T-helper 17 cell (primary cell): ENCODE measurements at places on chromosomes 7 and 10. TPM values are rescaled to one million over a fixed set of nuclear protein-coding genes. Genes with fewer than 3 reads are reported as not detected.
A peak's percentile ranks its signal among the peaks of the same experiment; 100 is the strongest.

GRCh38 chr7:114843102-114843501 lies 78.8 kb upstream of the MDFIC start:
- no peaks in the 10 kb centered on the region for H3K36me3 ChIP-seq
- no peak for DNase-seq
- H3K27ac ChIP-seq: no peak overlapping the region
- no peak overlapping the region for H3K4me3 ChIP-seq

DNA sequence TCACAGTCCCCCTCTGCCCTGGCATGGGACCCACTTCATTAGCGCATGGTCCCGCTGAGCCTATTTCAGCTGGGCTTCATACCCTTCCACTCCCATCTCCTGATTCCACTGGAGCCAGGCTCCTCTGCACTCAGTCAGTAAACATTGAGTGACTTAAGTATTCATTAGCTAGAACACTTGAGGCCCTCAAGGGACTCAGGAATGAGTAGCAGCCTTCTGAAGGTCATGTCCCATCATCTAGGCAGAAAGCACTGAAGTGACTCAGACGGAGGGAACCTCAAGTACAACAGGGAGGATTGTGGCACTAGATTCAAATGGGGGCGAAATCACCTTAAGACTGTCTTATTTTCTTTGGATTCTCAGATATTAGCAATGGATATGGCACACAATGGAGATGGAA lies 186.6 kb upstream of the INHBA start:
- peaks cover 2% of the 10 kb centered on the region for H3K36me3 ChIP-seq
- H3K4me3 ChIP-seq: no peak overlapping the region
- DNase-seq: no peak

GRCh38 chr7:98569691-98570337 lies 47.3 kb upstream of the NPTX2 start:
- no peaks in the 10 kb centered on the region for H3K36me3 ChIP-seq
- no peaks in the 10 kb centered on the region for H3K27me3 ChIP-seq
- no peak overlapping the region for H3K4me3 ChIP-seq
- no peak overlapping the region for H3K27ac ChIP-seq

GRCh38 chr7:99642027-99642426 lies 25.3 kb downstream of the ZSCAN25 start:
- no peak overlapping the region for H3K27ac ChIP-seq
- no peaks in the 10 kb centered on the region for H3K27me3 ChIP-seq
- DNase-seq: no peak

GRCh38 chr10:28293236-28294168 lies 9.4 kb downstream of the MPP7 start:
- no peaks in the 10 kb centered on the region for H3K27me3 ChIP-seq
- peaks cover 14% of the 10 kb centered on the region for H3K36me3 ChIP-seq
- H3K4me1 ChIP-seq: peaks cover 32% of the 10 kb centered on the region
- no peak overlapping the region for H3K4me3 ChIP-seq

DNA sequence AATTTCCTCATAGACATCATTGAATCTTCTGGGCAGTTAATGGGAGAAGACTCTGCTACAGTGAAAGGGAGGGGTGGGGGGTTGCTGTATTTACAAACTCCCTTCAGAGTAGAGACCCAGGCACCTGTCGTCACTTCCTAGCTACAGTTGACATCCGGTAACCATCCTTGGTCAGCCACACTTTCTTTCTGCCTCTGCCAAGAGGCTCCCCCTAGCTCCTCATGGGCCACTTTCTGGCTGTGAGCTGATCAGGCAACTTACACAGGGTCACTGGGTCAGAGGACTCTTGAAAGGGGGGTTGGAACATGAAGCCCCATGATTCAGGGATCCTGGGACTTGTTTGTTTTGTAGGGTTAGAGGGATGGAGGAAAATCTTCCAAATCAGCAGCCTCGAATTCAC lies 1.2 kb downstream of the TECPR1 start:
- DNase-seq: peak; percentile 22
- H3K27me3 ChIP-seq: no peaks in the 10 kb centered on the region
- H3K27ac ChIP-seq: peak overlapping the region; percentile 94
- peak overlapping the region; percentile 93 for H3K4me3 ChIP-seq
- H3K36me3 ChIP-seq: no peaks in the 10 kb centered on the region

GRCh38 chr10:78712147-78712546 lies 356.6 kb upstream of the ZMIZ1 start:
- no peak overlapping the region for H3K27ac ChIP-seq
- no peak overlapping the region for H3K4me3 ChIP-seq
- no peaks in the 10 kb centered on the region for H3K36me3 ChIP-seq
- H3K27me3 ChIP-seq: peaks cover 24% of the 10 kb centered on the region
- no peak for DNase-seq

- DNase-seq: no peak
- peaks cover 2% of the 10 kb centered on the region for H3K36me3 ChIP-seq
- H3K27ac ChIP-seq: no peak overlapping the region
Measured at GRCh38 chr10:13450069-13450468, 78.7 kb downstream of the BEND7 start.

GRCh38 chr7:151661587-151661986 lies 141.9 kb upstream of the RHEB start:
- no peaks in the 10 kb centered on the region for H3K36me3 ChIP-seq
- no peaks in the 10 kb centered on the region for H3K27me3 ChIP-seq
- H3K27ac ChIP-seq: no peak overlapping the region
- no peak overlapping the region for H3K4me3 ChIP-seq
- no peak for DNase-seq
- peaks cover 7% of the 10 kb centered on the region for H3K4me1 ChIP-seq

DNA sequence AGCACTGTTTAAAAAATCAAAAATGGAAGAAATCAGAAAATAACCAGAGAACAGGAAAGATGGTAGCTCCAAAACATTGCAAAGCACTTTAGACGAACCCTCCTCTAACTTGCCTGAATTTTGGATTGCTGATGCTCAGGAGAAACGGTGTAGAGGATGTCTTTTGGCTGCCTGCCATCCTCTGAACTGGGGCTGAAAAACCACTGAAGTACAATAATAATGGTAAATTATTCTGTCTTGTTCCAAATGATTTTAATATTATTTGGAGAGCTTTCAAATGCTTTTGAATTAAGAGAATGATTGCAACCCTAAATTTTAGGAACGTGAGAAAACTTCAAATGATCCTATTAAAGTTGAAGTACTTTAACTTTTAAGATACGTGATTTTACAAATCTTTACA lies 167.3 kb upstream of the SLC13A1 start:
- H3K4me1 ChIP-seq: no peaks in the 10 kb centered on the region
- H3K4me3 ChIP-seq: no peak overlapping the region
- no peak for DNase-seq
- no peaks in the 10 kb centered on the region for H3K27me3 ChIP-seq

Gene WASL
- total RNA-seq: 10.0 TPM

GRCh38 chr7:39248041-39248691 lies 270.5 kb downstream of the POU6F2 start:
- H3K36me3 ChIP-seq: no peaks in the 10 kb centered on the region
- DNase-seq: no peak
- no peaks in the 10 kb centered on the region for H3K4me1 ChIP-seq
- peaks cover 22% of the 10 kb centered on the region for H3K27me3 ChIP-seq
- H3K4me3 ChIP-seq: no peak overlapping the region
- no peak overlapping the region for H3K27ac ChIP-seq

DNA sequence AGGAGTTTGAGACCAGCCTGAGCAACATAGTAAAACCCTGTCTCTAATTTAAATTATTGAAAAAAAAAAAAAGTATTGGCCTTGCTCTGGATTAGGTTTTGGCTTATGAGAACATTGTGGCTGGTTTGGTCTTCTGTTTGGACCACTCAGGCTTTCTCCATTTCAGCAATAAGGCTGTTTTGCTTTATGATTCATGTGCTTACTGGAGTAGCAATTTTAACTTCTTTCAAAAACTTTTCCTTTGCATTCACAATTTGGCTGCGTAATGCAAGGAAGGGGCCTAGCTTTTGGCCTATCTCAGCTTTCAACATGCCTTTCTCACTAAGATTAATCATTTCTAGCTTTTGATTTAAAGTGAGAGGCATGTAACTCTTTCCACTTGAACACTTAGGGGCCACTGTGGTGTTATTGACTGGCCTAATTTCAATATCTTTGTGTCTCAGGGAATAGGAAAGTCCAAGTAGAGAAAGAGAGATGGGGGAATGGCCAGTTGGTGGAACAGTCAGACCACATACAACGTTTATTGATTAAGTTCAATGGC lies 38.0 kb upstream of the SRPK2 start:
- H3K4me3 ChIP-seq: no peak overlapping the region
- DNase-seq: no peak
- H3K4me1 ChIP-seq: peaks cover 5% of the 10 kb centered on the region

DNA sequence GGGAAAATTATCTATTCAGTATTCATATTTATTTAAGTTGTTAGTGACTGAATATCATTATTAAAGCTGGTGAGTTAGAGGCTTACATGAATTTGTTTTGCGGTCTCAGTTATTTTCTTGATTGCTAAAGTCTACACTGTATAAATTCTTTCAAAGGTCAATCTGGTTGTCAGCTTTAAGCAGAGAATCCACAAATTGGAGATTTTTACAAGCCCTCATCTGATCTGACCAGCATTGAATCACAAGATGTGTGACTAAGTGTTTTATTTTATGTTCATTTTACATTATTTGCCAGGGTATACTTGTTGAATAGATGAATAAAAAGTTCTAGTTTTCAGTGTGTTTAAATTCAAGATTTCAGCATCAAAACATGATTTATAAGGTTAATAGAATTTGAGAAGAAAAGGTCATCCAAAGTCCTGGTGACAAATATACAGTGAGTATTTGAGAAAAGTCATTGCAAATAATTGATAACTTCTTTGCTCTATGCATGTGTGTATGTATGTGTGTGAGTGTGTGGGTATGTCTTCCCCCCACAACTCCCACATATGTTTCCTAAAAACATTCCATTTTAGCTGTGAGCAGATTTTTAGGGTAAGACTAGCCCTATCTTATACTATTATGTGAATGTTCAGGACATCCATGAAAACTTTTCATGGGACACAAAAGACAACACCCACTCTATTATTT lies 4.4 kb downstream of the SEMA3A start:
- no peak for DNase-seq
- no peaks in the 10 kb centered on the region for H3K36me3 ChIP-seq
- no peaks in the 10 kb centered on the region for H3K27me3 ChIP-seq
- H3K4me3 ChIP-seq: no peak overlapping the region

Gene POLR1F
- total RNA-seq: 28.2 TPM

- peak overlapping the region; percentile 77 for H3K4me3 ChIP-seq
- H3K27me3 ChIP-seq: no peaks in the 10 kb centered on the region
- no peaks in the 10 kb centered on the region for H3K36me3 ChIP-seq
Measured at GRCh38 chr10:77836299-77836820, 90.2 kb downstream of the DLG5 start.

GRCh38 chr10:34996843-34997242 lies 93.3 kb downstream of the CUL2 start:
- DNase-seq: no peak
- H3K27ac ChIP-seq: peak overlapping the region; percentile 29
- no peaks in the 10 kb centered on the region for H3K36me3 ChIP-seq

DNA sequence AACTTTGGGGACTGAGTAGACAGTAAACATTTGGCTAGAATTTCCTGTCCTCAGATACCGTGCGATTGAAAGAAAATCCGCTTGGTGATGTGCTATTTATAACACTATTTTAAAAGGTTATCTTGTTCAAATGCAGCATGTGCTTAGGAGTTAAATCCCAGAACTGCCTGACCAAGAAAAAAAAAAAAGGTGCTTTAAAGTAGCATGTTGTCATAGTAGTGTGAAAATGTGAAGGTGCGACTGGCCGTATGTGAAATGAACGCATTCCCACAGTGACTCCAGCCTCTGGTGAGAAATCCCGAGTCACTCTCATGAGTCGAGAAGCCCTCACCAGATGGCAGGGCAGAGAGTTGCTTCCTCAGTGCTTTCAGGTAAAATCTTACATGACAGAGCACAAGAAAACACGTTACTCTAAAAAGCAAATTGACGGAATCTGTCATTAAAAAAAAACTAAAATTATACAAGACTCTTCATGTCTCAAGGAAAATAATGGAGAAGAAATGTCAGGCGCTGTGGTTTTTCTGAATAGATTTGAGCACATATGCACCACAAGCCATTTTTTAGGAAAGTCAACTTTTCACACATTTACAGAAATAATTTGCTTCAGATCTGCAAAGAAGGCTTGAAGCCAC lies 18.4 kb upstream of the KLF6 start:
- H3K4me3 ChIP-seq: peak overlapping the region; percentile 71
- H3K27me3 ChIP-seq: no peaks in the 10 kb centered on the region
- no peak for DNase-seq
- no peak overlapping the region for H3K27ac ChIP-seq
- no peaks in the 10 kb centered on the region for H3K36me3 ChIP-seq
- peaks cover 55% of the 10 kb centered on the region for H3K4me1 ChIP-seq

DNA sequence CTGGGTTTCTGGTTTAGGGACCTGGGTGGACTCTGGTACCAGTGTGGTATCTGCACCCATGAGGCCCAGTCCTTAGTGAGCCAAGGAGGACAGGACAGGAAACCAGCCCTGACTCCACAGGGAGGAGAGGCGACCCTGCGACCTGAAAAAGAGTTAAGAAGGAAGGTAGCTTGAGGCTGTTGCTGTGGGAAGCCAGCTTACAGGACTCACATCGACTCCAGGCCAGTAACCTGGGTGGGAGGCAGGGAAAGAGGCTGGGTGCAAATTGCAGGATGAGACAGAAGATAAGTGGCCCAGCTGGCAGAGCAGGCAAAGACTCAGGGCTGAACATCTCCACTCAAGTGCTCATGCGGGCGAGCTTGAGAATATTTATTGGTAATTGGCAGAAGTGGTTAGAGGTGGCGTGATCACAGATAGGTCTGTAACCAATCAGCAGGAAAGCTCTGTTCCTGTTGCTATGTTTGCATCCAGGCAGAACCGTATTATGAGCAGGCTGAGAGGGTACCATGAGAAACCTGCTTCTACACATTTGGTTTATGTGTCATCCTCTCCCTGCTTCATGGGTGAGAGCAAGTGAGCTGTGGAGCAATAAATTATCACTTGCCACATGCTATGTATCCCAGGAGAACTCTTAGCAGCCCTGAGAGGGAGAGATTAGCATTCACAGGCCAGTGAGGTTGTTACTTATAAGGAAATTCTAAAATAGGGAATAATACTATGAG lies 11.0 kb downstream of the TLL2 start:
- peaks cover 29% of the 10 kb centered on the region for H3K27me3 ChIP-seq
- no peak overlapping the region for H3K27ac ChIP-seq
- H3K36me3 ChIP-seq: peaks cover 6% of the 10 kb centered on the region

Gene ZNF680
- 9.0 TPM for total RNA-seq
